CD4-positive, alpha-beta T cell treated with Interferon alpha-2 for 1 hour (primary cell): ENCODE measurements at places on chromosomes 4 and X.
A peak's percentile ranks its signal among the peaks of the same experiment; 100 is the strongest.

DNA sequence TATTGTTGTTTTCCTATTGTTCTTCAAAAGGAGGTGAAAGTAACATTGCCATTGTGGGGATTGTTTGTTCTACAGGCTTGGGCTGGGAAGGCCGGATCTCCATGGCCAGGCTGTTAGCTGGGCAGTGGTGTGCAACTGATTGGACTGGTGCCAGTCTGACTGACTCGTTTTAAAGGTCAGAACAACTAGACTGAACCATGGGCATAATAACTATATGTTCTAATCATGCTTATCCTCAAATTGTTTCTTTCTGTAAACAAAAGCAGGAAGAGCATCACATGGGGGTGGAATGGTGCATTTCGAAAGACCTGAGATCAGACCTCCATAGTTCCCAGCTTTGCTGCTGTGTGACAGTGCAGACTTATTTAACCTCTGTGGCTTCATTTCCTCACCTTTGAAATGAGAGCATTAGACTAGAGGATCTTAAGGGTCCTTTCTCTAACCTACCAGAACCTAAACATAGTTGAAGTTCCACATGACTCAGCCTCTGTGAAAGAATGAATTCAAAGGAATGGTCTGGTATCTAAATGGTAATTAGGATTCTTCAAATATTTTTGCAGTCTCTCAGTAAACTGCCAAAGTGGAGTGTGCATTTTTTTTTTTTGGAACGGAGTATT, 66.7 kb upstream of the PGRMC2 start:
- no peak for DNase-seq

GRCh38 chrX:12701628-12702027, 89.6 kb upstream of the PRPS2 start:
- peak; percentile 16 for DNase-seq

GRCh38 chrX:74117962-74118902, 185.7 kb upstream of the ZCCHC13 start:
- no peak for DNase-seq

DNA sequence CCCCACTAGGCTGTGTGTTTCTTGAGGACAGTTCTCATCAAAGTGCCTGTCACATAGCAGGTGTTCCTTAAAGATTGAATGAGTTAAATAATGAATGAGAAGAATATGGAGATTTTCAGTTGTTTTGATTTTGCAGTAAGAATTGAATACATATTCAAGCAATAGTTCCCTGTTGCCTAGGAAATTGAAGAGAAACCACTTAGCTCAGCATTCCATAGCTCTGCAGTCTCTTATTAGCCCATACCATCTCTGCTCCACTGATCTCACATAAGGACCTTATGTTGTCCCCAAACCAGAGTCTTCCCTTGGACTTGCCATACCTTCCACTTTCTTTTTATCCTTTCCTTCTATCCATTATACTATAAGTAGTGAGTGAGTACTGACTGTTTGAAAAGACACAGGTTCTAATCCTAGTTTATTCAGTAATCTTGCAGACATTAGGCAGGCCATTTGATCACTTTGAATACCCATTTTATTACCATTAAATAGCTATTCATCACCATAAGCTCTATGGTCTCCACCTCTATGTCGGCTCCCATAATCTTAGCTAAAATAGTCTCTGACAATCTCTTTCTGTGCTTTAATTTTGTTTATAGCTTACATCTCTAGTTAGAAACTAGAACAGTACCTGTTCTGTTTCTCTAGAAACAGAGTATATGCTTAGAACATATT, 1059.6 kb upstream of the SLIT2 start:
- no peak for DNase-seq

DNA sequence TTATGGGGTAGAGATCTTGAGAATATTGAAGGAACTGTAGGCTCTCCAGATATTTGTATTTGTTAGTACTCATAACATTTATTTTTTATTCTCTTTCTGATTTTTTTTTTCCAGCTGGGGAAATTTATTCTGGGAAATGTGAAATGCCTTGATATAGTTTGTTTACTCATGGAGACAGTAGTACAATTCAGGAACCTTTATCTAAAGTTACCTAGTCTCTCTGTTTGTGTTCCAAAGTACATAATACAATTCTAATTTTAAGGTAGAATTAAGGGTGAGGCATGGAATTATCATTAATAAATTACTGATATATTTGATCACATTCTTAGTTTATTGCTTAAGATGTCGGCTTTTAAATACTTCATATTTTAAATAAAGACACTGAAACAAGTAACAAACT, 114.0 kb downstream of the RS1 start:
- DNase-seq: no peak
